ENCODE measurements at places on chromosomes 5 and 9.

DNA sequence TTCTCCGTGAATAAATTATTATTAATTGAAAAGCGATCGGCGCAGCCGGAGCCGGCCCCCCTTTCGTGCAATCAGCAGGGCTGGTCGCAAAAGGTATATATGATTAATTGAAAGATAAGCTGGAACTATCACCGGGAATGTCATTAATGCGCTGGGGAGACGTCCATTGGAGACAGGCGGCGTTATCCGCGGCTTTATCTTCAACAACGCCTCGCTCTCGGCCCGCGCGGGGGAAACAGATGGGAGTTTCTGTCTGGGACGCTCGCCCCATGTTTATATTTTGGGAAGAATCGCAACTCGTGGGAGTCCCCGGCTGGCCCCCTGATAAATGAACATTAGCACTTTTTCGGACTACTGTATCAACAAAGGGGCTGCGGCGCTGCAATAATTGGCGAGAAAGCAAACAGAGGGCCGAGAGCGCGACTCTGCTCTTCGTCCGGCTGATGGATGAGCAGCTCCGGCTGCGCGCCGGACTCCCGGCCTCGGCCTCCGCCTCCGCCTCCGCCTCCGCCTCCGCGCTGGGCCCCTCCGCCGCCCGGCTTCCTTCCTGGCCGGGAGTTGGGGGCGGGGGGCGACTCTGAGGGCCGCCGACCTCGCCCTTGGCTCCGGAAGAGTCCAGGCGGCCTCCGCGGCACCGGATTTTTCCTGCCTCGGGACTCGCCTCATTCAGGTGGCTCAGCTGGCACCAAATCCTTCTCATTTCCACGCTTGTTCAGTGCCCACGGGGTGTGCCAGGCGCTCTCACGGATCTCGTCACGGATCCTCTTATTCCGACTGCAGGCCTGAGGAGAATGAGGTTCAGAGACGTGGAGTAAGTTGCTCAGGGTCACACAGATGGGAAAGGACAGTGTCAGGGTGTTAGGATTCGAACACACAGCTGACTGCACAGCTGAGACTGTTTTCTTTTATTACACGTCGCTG, 3.6 kb upstream of the NKX2-5 start:
- no peak for DNase-seq

- DNase-seq, result no peak
These were observed 96.4 kb downstream of the DIRAS2 start for GRCh38 chr9:90546200-90546599.

DNA sequence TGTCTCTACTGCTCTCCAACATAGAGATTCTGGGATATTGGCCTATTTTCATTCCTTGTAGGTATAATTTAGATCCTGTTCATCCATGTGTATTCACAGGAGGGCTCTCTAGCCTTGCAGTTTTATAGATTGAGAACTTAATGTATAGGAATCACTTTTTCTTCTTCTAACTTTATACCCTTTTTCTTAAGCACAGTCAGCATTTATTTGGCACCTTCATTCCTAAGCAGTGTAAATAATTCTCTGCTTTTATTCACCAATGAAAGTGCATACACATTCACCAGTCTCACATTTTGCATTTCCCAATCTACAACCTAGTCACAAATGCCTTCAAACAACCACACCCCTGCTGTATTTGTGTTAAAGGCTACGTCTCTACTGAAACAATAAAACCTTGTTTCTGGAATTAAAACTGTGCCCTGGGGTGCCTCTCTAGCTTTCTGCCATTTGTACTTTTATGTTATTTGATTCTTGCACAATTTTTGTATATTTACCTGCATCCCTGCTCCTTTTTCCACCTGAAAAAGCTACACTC, 49.3 kb downstream of the NREP start:
- no peak for DNase-seq

DNA sequence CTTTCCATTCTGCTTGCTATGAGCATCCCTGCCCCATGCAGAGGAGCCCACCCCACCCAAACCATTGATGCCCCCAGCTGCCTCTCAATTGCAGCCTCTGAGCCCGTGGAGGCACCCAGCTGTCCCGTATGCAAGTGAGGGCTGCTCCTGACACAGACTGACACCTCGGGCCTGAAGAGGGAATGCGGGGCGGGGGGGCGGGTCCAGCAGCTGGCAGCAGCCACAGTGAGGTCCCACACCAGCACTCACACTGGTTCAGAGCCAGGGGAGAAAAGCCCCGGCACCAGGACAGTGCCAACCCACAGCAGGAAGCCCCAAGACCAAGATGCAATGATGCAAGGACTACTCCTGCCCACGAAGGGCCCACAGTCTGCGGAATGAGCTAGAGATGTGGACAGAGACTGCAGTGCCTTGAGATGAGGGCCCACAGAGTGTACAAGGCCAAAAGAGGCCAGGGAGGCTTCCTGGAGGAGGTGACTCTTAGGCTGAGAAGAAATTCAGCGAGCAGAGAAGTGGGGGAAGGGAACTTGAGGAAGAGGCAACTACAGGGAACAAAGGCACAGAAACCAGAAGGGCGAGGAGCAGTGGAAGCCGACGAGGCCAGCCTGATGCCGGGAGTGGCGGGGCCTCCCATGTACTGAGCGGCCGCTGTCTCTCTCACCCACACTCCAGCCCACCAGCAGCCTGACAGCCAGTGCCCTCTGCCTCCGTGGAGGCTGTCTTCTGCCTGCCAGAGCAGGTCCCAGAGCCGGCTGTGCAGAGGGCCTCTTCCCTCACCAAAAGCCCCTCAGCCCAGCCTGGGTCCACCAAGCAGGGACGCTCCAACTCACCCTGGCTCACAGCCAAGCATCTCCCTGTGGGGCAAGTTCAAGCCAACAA, 9.2 kb downstream of the EEIG1 start:
- no peak for DNase-seq

- no peak for DNase-seq
These were observed 26.4 kb downstream of the EHMT1 start for GRCh38 chr9:137645211-137645610.
